ENCODE measurements at places on chromosomes 16 and 17. TPM values are rescaled to one million over a fixed set of nuclear protein-coding genes. Genes with fewer than 3 reads are reported as not detected.

GRCh38 chr16:58753711-58754134 lies 19.6 kb upstream of the GOT2 start:
- no peak for DNase-seq

GRCh38 chr17:32569171-32570080 lies 82.6 kb downstream of the CDK5R1 start:
- no peak for DNase-seq

The KRT33A gene
- not detected for total RNA-seq

The JPH3 gene
- 0.16 TPM for total RNA-seq

- no peak for DNase-seq
Observed at GRCh38 chr16:56005958-56006357, 130.8 kb upstream of the CES5A start.

Measured in mesenteric fat pad (tissue), 1 donor.